ENCODE measurements at places on chromosomes 2 and 18.

- no peak for DNase-seq
Measured at GRCh38 chr2:22904126-22904684, 480.8 kb upstream of the KLHL29 start.

GRCh38 chr2:39424951-39425350 lies 12.1 kb downstream of the MAP4K3 start:
- no peak for DNase-seq

DNA sequence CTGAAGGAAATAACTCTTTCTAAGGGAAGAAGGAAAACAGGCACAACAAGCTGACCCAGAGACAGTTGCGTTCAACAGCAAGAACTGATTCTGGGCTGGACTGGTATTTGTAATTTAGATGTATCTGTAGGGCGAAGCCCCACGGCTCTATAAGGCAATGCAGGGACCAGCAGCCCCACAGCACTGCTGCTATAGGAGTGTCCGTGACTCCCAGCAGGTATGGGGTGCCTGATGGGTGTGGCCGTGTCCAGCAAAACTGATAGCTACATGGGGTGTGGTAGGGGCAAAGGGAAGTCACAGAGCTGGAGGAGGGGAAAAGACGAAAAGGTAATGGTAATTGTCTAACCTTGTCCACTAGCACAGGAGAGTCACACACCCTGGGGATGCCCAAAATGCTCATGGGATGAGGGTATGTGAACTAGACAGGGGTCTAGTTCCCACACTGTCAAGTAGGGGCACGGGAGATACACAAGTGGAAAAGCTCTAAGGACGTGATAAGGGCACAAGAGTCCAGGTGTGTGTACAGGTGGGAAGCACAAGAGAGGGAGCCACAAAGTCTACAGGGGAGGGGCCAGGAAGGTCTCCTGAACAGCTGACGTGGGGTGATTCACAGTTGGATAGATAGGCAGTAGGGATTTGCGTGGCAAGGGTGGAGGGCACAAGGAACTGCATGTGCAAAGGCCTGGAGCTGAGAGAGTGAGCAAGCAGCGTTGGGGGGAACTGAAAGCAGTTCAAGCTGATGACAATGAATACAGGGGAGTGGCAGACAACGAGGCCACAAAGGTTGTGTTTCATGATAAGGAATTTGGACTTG lies 48.5 kb upstream of the ASPRV1 start:
- no peak for DNase-seq

GRCh38 chr2:179441551-179441950 lies 176.9 kb upstream of the SESTD1 start:
- no peak for DNase-seq

DNA sequence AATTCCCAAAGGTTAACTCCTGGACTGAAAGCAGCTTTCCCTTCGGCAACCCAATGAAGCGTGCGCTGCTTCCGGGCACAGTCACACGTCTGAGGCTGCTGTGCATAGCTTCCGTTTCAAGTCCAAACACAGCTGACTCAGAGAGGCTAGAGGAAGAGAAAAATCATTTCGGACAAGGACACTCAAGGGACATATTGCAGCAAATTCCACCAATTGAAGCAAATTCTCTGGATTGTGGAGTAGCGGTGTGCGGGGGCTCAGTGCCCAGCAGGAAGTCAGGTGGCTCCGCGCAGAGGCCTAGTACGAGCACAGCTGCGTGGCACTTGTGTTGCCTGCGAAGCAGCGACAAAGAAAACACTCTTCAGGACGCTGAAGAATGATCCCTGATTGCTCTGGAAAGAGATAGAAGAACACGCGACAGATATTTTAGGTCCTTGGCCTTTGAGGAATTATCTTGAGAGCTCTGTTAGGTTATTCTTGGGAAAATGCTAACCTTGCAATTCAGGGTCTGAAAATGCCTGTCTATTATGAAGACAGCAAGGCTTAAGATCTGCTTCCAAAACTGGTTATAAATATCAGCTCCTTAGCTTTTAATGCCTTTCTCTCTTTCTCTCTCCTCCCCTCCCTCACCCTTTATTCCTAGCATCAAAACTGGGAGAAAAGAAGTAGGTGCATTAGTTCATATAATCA lies 352.6 kb upstream of the DLGAP1 start:
- no peak for DNase-seq

GRCh38 chr2:49049161-49049560 lies 105.2 kb downstream of the FSHR start:
- DNase-seq = no peak

- DNase-seq = no peak
Measured at GRCh38 chr2:14975381-14975780, 342.9 kb downstream of the LRATD1 start.

Data from activated CD4-positive, alpha-beta T cell treated with anti-CD3 and anti-CD28 coated beads for 24 hours (primary cell).